Stimulated activated CD8-positive, alpha-beta memory T cell treated with anti-CD3 and anti-CD28 coated beads, Interleukin-15, amount 100 ng/mL, for 24 hours (primary cell): ENCODE measurements at places on chromosomes 13 and 19.

DNA sequence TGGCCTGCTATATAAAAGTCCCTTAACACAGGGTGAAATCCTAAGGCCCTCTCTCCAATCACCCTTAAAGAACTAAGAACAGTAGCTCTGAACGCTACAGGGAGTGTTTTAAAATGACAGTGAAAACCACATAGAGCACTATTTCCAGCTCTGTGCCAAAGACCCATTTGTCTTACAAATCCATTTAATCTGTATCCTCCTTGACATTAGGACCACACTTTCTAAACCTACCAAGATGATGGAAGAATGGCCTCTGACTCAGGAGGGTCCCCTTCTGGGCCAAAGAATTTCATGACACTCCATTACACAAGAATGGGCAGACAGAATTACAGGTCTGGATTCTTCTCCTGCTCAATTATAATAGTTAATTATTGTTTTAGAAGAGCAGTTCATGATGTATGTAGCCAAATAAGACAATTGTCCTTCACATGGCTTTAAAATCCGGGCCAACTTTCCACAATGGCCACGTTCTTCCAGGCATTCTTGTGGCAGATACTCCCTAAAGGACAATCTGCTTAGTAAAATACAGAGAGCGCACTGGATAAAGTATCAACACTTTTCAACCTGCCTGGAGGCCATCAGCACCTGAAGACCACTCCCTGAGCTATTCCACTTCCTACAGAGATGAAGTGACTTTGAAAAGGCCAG lies 61.0 kb downstream of the STK24 start:
- DNase-seq, result no peak

DNA sequence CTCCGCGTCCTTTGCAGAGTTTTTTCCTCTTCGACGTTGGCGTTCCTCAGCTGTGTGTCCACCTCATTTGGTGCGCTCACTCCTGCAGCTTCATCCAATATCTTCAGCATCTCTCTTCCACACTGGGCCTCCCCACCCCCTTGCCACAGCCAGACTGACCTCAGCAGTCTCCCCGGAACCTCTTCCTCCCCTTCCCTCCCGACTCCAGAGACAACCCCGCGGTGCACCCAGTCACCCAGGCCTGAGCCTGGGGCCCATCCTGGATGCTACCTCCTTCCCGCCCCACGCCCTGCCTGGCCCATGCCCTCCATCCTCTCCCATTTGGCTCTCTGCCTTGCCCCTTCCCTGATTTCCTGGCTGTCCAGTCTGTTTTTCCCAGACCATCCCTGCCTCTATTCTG lies 8.1 kb upstream of the C5AR2 start:
- no peak for DNase-seq

DNA sequence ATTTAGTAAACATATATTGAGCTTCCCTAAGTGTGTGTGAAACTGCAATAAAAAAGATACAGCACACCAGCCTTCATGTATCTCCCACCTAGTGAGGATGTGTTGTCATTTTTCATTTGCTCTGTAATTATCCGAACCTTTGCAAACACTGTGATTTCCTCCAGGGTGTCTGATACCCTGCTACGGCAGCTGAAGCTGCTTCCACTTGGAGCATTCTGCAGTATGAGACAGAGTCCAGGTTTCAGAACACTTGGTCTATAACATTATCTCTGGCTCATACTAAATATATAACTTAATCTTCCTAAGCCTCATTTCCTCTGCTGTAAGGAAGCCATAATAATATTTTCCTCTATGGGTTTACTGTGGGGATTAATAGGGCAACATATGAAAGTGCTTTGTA lies 1338.1 kb upstream of the SLC10A2 start:
- DNase-seq, result no peak

DNA sequence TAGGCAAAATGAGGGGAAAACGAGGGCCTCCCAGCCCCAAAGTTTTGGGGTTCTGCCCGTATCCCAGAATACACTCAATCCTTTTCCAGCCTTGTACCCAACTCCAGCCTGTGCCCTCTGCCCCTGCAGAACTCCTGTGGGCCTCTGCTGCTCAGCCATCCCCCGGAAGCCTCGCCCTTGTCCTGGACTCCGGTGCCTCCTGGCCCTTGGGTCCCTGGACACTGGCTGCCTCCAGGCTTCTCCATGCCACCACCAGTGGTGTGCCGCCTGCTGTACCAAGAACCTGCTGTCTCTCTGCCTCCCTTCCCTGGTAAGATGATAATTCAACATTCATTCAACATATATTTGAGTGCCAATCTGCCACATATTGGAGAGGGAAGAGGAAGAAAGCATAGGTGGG lies 3.8 kb downstream of the DMRTC2 start:
- DNase-seq, result no peak

GRCh38 chr13:73082895-73083294 lies 24.1 kb downstream of the KLF5 start:
- DNase-seq, result no peak

- DNase-seq, result no peak
Observed at GRCh38 chr13:110436786-110437370, 124.6 kb downstream of the RAB20 start.

- peak; percentile 70 for DNase-seq
Observed at GRCh38 chr19:5578097-5578846, 10.5 kb upstream of the TINCR start.

- DNase-seq, result no peak
Observed at GRCh38 chr13:75329723-75330122, 152.2 kb downstream of the TBC1D4 start.

- DNase-seq, result no peak
Observed at GRCh38 chr13:92575777-92576176, 650.8 kb upstream of the GPC6 start.

DNA sequence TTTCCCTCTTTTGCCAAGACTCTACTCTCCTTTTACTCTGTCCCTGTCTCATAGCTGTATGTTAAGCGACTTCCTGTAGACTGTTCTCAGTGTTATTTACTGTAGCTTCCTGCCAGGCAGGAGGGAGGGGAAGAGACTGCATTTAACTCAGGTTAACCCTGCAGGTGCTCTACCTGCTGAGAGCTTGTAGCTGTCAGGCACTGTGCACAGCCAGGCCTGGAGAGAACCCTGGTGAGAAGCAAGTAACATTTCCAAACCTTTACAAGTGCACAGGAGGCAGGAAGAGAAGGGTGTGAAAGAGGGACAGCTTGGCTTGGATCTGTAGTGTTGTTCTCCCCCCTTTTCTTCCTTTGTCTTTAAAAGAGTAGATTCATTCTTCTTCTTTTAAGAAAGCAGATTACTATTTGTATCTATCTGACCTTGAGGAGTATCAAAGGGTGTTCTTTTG lies 167.1 kb downstream of the LMO7 start:
- DNase-seq, result no peak

DNA sequence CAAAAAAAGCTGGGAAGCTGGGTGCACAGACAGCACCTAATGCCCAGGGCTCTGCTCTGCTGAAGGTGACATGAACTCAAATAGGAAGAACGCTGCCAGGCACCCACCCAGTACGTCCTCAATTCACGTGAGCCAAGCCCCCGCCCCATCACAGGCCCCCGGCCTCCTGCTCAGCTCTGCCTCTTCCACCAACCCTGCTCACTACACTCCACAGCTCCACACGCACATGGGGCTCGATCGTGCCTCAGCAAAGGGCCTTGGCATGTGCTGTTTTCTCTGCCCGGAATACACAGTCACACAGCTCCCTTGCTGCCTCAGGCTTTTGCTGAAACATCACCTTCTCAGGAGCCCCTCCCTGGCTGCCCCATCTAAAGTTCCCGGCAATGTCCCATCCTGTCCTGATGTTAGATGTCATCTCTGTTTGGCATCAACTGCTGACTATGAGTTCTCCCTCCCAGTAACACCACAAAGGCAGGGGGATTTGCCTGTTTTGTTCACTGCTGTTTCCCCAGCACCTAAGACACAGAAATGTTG lies 2.3 kb downstream of the ATP13A1 start:
- DNase-seq, result no peak

GRCh38 chr19:33798681-33799111 lies 2.0 kb downstream of the KCTD15 start:
- DNase-seq, result no peak

GRCh38 chr19:3986260-3987041 lies 1.2 kb upstream of the EEF2 start:
- no peak for DNase-seq

- DNase-seq, result no peak
Observed at GRCh38 chr19:1118999-1119398, 15.2 kb downstream of the GPX4 start.

DNA sequence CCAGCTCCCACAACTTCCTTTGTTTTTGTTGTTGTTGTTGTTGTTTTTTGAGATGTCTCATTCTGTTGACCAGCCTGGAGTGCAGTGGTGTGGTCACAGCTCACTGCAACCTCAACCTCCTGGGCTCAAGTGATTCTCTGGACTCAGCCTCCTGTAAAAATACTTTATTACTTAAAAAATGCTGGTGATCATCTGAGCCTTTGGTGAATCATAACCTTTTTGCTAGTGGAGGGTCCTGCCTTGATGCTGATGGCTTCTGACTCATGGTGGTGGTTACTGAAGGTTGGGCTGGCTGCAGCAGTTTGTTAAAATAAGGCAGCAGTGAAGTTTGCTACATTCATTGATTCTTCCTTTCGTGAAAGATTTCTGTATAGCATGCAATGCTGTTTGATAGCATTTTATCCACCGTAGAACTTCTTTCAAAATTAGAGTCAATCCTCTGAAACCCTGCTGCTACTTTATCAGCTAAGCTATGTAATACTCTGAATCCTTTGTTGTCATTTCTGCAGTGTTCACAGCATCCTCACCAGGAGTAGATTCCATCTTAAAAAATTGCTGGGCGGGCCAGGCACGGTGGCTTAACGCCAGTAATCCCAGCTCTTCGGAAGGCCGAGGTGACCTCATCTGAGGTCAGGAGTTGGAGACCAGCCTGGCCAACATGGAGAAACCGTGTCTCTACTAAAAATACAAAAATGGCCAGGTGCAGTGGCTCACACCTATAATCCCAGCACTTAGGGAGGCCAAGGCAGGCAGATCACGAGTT lies 18.0 kb downstream of the ARHGAP35 start:
- DNase-seq, result no peak

DNA sequence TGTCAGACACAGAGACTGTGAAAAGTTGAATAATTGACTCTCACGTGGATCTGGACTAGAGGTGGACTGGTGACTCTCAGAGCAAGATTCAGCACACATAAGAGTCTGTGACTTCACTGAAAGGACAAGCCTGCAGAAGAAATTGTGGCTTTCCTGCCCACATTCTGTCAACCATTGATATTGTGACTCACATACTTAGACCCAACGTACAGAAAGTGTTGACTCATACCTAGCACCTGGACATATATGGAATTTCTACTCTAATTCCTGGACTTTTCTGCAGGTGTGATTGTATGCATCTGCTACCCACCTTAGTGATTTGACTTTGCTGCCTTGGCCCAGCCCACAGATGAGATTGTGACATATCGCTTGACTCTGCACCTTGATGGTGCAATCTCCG lies 15.6 kb upstream of the ZNF730 start:
- DNase-seq, result no peak

DNA sequence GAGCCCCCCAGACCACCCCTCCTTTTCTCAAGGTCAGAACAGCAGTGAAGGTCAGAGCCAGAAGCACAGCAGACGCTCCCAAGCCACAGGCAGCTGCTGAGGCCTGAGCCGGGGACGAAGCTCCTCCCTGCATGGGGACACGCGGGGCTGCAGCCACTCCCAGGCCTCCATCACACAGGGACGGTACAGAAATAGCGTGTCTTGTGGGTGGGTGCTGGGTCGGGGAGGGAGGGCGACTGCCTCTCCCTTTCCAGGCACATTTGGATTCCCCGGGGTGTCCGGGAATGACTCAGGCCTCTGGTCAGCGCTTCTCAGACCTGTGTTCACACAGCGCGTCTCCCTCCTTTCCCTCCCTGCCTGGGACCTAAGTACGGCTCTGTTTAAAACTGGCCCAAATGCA lies 33.2 kb downstream of the RASA3 start:
- DNase-seq, result no peak

- no peak for DNase-seq
Observed at GRCh38 chr19:16889366-16889882, 625 bp downstream of the F2RL3 start.

DNA sequence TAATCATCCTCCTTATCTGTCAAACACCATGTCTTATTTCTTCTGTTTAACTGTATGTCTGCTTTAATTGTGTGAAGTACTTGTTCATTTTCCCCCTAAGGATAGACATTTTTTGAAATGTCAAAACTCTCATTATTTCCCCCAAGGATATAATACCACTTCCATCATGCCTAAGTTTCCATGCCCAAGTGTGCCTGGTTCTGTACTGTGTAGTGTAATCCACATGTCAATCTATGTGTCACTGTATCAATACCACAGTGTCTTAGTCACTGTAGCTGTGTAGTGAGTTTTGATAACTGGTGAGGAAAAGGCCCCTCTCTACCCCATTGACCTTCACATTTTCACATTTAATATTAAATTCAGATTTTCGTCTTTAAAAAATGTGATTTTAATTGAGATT lies 1265.5 kb downstream of the PCDH9 start:
- no peak for DNase-seq

DNA sequence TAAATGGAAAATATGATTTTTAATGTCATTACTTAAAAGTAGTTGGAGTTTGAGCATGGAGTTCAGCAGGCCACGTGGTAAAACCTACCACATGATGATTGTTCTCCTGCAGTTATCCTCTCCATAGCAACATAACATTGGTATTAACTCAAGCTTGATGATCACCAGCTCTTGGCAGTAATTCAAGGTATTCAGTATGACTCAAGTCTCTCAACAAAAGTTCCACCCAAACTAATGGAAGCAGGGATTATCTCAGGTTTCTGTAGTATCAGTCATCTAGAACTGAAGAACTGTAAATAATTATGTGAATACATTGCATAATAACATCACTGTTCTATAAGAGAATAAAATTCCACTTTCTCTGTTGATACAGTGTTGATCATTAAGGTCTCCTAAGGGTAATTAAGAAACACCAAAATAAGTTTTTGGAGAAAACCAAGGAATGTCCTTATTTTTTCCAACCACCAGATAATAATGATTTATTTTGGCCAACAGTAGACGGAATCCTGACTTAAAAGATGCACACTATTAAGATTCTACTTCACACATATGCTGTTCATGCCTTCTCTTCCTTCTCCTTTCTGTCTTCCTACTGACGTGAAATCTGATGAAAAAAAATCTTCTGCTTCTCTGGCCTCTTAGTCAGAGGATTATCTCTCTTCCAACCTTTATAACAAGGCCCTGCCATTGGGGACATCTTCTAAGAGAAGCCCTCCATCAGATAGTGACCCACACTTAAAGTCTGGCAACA lies 1092.3 kb downstream of the EFNB2 start:
- no peak for DNase-seq

- no peak for DNase-seq
Observed at GRCh38 chr13:34466301-34466700, 475.8 kb upstream of the NBEA start.

DNA sequence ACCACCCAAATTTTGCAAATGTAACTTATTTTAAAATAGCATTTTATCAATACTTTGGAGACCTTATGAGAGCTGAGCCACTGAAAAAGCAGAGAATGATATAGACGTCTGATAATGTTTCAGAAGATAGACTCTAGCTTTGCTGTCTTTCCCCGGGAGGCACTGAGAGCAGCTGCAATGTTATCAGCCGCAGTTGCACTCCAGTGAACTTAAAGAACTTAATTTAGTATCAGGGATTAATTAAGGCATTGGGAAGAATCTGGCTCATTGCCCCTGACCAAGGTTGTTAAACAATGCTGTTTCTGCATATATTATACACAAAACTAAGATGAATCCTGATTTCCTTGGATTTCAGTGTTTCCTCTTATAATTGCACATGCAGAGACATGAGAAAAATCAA lies 75.7 kb upstream of the SGCG start:
- DNase-seq, result no peak

- DNase-seq, result no peak
Observed at GRCh38 chr13:57531256-57531655, 100.3 kb upstream of the PCDH17 start.

- no peak for DNase-seq
Observed at GRCh38 chr13:74194846-74195245, 60.6 kb upstream of the KLF12 start.

- DNase-seq, result no peak
Observed at GRCh38 chr13:59452189-59452890, 711.4 kb downstream of the DIAPH3 start.
